ENCODE measurements at places on chromosomes 2 and 18. TPM values are rescaled to one million over a fixed set of nuclear protein-coding genes. Genes with fewer than 3 reads are reported as not detected.

- DNase-seq: no peak
Measured at GRCh38 chr2:209817844-209818271, 46.2 kb downstream of the UNC80 start.

VPS54 gene
- polyA plus RNA-seq: 14.0 TPM

CELF4 gene
- polyA plus RNA-seq: 0.79 TPM

DNA sequence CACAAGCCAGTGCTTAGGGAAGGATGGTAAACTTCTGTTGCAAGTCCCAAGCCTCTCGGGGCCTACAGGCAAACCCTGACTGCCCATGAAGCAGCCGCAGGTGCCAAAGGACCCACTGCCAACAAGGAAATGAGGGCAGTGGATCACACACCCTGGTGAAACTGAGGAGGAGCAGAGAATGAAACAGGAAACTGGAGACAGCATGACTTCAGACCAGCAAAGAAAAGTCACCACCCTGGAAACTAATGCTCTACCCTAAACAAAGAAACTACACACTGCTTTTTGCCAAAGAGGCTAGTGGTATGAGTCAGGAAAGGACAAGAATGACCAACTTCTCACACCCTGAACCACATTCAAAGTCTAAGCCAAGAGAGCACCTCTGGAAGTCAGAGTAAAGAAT lies 97.2 kb downstream of the MYO5B start:
- DNase-seq: no peak

- DNase-seq: no peak
Measured at GRCh38 chr2:17101091-17101490, 417.1 kb downstream of the RAD51AP2 start.

THSD7B gene
- 0.11 TPM for polyA plus RNA-seq

DNA sequence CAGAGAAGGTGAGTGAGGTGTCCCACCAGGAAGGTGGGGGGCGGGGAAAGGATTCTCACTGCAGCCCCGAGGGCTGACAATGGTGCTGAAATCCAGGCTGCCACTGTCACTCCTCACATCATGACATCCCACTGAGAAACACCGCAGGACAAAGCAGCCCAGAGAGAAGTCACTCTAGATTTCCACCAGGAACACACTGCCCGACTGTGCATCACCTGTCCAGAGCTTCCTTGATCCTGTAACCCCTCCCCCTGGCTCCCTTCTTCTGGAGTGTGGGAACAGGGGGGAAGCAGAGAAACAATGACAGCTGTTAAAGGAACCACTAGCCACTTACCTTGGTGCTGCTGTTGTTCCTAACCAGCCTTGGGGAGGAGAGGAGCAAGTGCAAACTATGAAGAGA lies 69.9 kb downstream of the MRO start:
- DNase-seq: no peak

GRCh38 chr2:216289470-216289869 lies 82.8 kb downstream of the MARCHF4 start:
- no peak for DNase-seq

DNA sequence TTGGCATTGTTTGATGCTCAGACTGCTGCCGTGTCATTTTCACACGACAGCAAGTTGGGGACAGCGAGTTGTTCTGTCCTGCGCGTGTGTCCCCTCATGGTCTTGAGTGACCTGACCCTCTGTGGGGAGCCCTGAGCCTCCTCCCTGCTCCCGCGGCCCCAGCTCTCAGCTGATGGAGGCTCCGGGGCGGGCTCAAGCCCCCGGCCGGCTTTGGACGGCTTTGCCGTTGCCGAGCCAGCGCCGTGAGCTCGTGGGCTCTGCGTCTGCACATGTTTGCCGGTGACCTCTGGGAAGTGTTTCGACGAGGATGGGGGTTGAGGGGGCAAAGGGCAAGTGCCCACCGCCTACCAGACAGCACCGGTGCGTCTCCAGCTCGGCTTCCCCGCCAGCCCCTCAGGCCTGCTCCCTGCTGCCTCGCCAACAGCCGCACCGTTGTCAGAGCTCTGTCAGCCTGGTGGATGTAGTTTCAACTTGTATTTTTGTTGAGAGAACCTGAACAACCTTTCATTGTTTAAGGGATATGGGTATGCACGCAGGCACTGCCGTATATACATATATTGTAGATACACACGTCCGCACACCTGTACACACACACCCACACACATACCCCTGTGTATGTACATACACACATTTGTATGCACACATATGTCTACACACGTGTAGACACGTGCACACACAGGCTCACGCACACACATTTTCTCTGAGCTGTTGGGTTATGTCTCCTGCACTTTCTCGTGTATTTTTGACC lies 13.7 kb downstream of the PDCD1 start:
- DNase-seq: no peak

DOK6 gene
- polyA plus RNA-seq: 9.0 TPM

DNA sequence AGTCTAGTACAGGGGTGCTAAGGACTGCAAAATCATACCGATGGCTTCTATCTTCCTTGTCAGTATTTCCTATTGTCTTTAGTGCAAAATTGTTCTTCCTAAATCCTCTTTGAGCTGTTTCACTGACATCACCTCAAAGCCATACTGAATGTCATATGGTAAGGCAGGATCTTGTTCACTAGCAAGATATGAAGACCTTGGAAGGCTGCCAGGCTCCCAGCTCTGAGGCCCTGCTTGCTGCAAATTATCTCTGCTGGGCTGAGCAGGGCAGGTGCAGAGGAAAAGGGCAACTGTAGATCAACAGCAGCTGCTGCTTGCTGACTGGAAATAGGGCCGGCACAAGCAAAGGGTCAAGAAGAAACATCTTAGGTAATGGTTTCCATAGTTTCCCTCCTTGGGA lies 58.2 kb downstream of the PMAIP1 start:
- DNase-seq: peak; percentile 43

IL18R1 gene
- 3.3 TPM for polyA plus RNA-seq

GRCh38 chr2:201126308-201127151 lies 10.6 kb downstream of the CFLAR start:
- no peak for DNase-seq

BBS5 gene
- 9.5 TPM for polyA plus RNA-seq

GRCh38 chr2:17517481-17518211 lies 594 bp downstream of the RAD51AP2 start:
- no peak for DNase-seq

CMPK2 gene
- 3.6 TPM for polyA plus RNA-seq

C2orf66 gene
- 0.10 TPM for polyA plus RNA-seq

- no peak for DNase-seq
Measured at GRCh38 chr2:54665436-54665856, 58.0 kb upstream of the EML6 start.

DNA sequence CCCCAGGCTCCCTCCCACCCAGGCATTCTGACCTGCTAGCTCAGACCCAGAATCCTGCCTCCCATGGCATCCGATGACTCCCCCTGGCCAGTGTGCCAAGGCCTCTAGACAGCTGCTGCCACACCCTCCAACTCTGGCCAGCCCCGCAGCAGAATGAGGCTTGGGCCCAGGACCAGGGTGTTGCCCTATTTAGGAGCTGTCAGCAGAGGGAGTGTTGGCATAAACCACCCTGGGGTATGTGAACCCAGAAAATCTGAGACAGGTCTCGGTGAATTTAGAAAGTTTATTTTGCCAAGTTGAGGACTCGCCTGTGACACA lies 134.3 kb downstream of the KLHL29 start:
- no peak for DNase-seq

DNA sequence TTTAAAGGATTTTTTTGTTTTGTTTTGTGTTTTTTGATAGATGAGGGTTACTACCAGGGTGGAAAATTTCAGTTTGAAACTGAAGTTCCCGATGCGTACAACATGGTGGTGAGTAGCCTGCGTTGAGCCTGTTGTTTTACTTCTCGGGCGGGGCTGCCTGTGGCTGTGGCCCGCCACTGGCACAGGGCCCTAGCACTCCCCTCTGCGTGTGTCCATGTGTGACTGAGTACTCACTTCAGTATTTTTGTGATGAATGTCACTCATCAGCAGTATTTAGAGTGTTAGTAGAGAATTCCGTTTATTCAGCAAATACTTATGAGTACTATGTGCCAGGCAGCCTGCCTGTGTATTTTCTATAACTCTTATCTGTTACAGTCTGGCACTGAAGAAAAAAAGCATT lies 44.3 kb upstream of the SCLY start:
- DNase-seq: no peak

DNA sequence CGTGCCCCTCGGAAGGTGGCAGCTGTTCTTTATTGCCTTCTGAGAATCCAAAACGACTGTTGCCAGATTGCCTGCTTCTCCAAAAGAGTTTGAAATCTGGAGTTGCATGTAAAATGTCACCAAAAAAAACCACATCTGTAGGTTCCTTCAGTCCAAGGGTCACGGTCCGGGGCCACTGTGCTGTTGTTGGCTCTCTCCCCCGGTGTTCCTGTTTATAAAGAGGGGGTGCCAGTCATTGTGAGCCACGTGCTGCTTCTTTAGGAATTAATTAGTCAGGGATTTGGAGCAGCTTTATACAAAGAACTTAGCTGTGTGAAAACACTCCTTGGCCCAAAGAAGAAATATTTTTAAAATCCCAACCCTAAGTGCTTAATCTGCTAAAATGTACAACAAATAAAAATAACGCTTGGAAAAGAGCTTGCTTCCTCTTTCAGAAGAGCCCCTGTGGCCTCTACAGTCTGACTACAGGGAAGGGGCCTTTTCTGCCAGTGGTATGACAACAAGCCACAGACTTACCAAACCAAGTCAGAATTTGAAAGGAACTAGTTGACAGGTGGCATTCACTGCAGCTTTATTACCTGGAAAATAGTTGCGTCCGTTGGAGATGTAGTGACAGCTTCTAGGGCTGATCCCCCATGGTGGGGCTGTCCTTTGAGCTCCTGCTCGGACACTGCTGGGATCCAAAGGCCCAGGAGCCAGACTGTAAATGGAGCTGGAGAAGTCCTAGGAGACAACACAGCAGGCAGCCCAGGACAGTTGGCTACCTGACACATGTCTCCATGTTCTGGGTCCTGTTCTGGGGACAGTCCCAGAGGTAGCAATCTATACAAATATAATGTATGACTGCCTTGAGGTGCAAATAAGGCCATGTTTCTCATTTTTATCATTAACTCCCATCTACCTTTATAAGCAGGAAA lies 84.5 kb upstream of the SLC1A4 start:
- no peak for DNase-seq

DNA sequence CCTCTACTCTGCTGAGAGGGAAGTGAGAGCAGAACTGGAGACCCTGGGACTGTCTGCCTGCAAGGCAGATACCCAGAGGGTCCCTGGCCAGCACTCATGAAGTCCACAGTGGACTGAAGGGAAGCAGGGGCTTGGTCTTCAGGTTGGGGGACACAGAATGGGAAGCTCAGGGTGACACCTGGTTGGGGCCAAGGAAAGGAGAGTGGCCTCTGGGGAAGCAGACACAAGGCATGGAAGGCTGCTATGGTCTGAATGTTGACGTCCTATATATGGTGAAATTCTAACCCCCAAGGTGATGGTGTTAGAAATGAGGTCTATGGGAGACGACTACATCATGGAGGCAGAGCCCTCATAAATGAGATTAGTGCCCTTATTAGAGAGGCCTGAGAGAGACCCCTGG lies 69.3 kb downstream of the MRO start:
- DNase-seq: no peak

DNA sequence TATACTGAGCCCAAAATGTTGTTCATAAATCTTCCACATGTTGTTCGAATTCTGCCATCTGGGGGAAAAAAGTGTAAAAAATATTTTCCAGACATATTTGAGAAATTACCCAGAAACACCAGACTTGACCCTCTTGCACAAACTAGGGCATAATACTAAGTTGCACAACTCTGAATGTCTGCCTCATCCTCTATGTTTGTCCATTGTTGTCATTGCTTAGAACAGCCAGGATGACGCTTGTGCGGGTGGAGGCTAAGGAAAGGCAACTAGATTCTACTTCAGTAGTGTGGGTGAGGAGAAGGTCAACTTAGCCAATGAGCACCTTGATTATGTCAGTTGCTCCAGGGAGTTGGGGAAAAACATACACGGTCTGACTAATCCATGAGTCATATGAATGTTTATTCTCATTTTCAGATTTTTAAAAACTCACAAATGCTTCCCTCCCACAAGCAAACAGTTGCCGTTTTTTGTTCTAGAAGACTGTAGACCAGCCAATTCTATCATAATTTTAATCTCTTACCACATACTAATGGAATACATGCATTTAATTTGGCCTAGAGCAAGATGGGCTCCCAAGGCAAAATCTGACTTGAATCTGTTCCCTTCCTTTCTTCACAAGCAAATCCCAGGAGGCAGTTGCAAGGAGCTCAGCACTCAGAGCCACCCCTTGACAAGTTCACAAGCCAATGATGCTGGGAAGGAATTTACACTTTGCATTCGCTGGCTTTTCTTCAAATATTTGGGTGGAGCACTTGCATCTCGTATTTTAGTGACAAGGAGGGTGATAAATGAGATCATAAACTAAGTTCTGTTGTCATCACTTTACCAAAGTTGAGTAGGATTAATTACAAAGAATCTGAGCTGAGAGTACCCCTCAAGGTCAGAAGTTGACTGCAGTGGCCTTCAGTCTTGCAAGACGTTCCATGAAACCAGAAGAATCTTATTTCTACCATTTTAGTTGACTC lies 163.2 kb upstream of the TWIST2 start:
- DNase-seq: peak; percentile 39

CENPO gene
- polyA plus RNA-seq: 2.4 TPM

CERKL gene
- polyA plus RNA-seq: not detected

GREB1L gene
- 0.10 TPM for polyA plus RNA-seq

DNA sequence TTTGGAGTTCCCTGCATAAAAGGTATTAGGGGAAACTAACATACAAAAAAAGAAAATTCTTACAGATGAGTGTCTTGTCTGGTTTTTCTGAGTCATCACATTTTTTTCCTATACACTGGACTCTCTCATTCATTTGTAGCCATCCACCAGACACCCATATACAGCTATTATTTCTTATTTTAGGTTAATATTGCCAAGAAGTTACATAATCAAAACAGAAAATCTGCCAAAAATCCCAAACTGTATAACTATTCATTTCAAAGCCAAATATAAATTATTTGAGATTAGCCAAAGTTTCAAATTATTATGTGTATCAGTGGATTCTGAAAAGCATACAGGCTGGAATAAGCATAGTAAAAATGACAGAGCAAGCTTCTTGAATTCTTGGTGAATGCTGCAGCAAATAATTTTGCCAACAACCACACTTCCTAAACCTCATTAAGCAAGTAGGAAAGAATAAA lies 191.2 kb downstream of the NCKAP5 start:
- no peak for DNase-seq

Data from urinary bladder (tissue), 4 donors.